SJSA1 (cell line): ENCODE measurements at places on chromosomes 4 and X.
A peak's percentile ranks its signal among the peaks of the same experiment; 100 is the strongest.

- DNase-seq = no peak
These were observed 729 bp upstream of the CPLX1 start for GRCh38 chr4:826508-827208.

GRCh38 chr4:84966382-84967242 is at the start of gene WDFY3:
TSS of gene WDFY3 (minus strand) at chr4:84966690. CDS start at chr4:84860591, 106,099 bp downstream.
- DNase-seq = peak; percentile 88

DNA sequence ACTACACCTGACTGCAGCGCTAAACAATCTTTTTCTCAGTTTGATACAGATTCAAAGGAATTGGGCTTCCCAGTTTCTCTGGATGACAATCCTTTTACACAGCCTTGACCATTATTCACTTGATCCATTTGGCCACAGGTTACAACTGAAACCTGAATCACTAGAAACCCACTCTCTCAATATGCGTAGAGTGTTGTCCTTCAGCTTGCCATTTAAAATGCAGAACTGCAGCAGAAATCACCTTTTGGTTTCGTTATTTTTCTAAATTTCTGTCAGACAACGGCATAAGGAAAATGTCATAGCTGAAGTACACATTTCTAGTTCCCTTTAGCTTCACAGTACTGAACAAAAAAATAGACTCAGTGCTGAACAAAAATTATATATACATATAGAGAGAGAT is 255.8 kb upstream of the TENM3 start:
- DNase-seq = no peak

DNA sequence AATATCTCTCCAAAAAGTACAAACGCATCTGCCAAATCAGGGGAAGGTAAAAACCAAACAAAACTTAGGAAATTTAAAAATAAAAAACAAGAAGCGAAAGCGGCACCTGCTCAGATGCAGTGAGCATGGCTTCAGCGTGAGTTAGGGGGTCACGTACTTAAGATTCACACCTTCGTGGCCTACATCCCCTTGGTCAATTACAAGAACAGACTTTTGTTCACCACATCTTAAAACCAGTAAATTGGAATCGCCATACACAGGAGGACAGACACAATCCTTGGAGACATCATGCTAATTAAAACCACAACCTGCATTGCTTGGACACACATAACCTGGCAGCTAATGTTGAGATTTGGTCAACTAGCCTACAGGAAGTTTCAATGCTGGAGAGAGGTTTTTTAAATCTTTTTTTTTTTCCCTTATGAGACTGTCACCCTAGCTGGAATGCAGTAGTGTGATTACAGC is 12.5 kb upstream of the SEL1L3 start:
- no peak for DNase-seq

GRCh38 chrX:3346501-3347259 is at the start of gene MXRA5:
TSS of gene MXRA5 (minus strand) at chrX:3346652. CDS start at chrX:3343833, 2,819 bp downstream.
- DNase-seq = no peak

- DNase-seq = no peak
These were observed 1.8 kb upstream of the PPEF2 start for GRCh38 chr4:75904076-75904475.

GRCh38 chrX:109654516-109655109 is 29.6 kb upstream of the KCNE5 start:
- no peak for DNase-seq

- no peak for DNase-seq
These were observed 2.0 kb upstream of the PROM1 start for GRCh38 chr4:16085822-16086221.
